CD4-positive, alpha-beta T cell treated with Interleukin-6 at 100 ng/mL for 8 hours (primary cell): ENCODE measurements at places on chromosomes 6 and 20.

- peak; percentile 58 for DNase-seq
Measured at GRCh38 chr6:109491207-109491938, 8.4 kb upstream of the ZBTB24 start.

DNA sequence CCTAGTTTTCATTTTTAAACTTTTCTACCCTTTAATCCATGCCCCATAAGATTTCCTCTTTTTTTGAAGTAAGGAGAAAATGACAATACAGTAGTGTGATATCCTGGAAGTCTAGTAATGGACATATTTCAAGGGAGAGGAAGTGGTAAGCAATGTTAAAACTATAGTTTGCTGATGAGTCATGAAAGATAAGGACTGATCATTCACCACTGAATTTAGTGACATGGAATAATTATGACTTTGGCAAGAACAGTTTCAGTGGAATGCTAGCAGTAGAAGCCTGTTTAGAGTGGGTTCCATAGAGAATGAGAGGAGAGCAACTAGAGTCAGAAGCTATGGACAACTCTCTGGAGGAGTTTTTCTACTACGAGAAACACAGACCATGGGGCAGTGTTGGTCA is 24.9 kb upstream of the SLC2A12 start:
- DNase-seq, result no peak

DNA sequence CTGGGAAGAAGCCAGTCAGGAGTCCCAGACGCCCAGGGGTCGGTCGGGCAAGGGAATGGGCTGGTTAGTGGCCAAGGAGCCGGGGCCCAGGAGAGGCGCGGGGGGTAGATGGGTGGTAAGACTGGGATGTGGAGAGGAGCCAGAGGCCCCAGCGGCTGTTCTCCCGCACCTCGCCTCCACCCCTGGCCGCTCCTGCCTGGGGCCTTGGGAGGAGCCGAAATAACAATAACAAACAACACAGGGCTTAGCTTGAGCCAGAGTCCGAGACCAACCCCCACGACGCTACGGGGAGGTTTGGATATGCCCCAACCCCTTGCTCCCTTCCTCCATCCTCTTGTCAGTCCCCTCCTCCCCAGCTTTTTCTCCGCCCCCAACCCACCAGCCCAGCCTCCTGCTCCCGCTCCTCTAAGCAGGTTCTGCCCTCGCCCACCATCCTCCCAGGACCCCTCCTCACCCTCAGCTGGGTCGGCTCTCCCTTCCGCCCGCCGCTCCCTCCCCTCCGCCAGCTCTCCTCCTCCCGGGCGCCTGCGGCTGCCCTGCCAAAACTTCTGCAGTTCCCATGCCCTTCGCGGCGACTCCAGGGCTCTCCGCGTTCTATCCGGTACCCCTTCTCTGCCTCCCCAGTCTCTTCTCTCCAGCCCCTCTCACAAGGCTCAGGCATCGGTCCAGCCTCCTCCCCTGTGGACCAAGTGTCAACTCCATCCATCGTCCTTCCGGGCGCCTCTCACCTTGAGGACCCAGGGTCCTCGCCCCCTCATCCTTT is 1.1 kb downstream of the RNF39 start:
- no peak for DNase-seq

- DNase-seq, result no peak
Measured at GRCh38 chr6:29295181-29295585, 6.3 kb upstream of the OR14J1 start.

GRCh38 chr20:40630713-40631112 is 58.3 kb downstream of the MAFB start:
- DNase-seq, result no peak

DNA sequence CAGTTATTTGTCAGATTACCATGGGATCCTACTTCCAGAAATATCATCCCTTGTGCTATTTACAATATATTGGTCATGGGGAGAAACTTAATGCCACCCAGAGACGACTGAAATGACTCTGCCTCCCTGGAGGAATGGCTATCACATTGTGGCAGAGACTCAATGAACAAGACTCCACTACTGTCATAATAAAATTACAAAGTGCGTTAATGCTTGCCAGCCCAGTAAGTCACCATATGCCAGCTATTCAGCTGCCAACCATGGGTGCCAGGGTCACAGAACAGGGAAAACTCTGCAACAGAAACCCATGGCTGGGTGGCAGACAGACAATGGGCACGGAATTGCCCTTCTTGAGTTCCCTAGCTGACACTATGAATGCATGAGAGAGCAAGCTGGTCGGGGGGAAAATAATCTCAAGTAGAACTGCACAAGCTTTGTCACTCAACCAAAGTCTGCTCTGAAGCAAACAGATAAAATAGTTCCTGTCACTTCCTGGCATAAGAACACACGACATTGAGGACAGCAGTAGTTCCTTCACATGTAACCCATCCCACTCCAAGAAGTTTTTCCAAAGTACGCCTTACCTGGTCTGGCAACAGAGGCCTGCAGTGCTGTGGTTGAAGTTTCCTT is 32.1 kb downstream of the TP53INP2 start:
- DNase-seq, result no peak

DNA sequence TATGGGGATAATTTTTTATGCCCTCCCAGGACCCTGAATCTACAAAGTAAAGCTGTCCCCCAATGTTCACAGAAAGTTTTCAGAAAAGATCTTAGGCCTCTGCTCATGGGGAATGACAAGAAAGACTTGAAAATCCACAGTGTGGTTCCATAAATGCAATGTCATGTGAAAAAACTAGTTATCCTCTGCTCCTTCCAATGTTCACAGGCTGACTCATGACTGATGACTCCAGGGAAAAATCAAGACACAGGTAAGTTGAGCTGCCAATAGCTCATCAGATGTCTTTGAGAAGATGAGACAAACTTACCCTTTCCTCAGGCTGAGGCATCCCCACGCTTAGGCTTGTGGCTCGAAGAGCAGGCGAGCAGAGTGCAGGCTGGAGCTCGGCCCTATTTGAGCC is 14.8 kb upstream of the BCLAF1 start:
- DNase-seq, result no peak

DNA sequence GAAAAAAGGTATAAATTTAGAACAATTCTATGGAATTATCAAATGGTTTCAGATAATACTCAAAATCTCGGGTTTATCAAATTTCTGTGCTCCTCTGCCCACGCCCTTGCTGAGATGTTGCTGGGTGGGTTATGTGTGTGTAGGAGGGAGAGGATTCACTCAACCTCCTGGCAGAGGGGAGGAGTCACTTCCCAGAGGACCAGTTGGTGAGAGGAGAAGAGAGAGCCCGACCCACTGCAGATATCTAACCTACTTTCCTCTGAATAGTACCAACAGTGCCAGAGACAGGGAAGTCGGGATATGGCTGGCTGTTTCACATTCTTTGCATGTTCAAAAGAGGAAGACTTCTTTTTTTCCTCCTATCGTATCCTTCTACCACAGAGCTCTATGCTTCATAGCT is 187.1 kb upstream of the MAN1A1 start:
- DNase-seq, result no peak

DNA sequence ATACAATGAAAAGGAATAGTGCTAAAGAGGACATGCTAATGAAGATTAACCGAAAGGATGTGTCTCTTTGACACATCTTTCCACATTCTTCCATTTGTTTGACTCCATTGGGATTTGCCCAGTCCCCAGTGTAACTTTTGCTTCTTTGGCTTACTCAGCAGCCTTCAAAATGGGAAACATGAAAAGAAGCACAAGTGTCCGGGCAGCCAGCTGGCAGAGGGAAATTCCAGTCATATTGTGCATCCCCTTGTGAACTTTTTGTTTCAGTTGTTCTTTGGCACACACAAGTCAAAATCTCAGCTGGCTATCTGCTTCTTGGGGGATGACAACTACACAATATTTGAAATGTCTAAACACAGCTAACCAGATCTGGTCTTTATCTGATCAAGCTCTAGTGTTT is 157.4 kb downstream of the OGFRL1 start:
- DNase-seq, result no peak

- DNase-seq, result no peak
Measured at GRCh38 chr6:132931936-132932514, 117.7 kb downstream of the RPS12 start.

GRCh38 chr6:971981-972640 is 279.2 kb upstream of the EXOC2 start:
- no peak for DNase-seq

DNA sequence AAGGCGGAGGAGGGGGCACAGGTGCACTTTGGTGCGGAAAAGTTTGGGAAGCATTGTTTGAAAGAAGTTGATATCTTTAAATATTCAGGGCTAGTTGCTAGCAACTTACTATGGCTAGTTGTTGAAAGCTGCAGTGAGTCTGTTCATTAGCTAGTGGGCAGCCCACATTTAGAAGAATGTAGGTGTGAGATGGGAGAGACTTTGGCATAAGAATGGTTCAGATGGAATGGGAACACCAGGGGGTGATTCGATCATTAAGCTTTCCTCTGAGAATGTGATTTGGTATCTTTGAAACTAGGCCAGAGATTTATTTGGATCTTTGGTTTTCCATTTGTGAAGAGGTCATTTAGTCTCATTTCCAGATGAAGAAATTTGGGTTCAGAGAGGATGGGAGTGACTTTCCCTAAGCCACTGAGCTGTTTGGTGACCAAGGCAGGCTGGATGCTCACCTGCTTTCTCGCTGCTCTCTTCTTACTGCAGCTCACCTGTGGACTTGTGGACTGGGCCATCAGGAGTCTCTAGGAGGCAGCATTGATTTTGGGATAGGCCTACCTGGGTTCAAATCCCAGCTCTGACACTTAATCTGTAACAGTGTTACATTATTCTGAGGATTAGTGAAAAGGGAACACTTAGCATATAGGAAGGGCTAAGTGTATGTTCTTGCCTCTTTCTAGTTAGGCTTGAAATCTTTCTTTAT is 62.9 kb downstream of the CARMIL1 start:
- DNase-seq, result no peak

GRCh38 chr20:38155811-38156210 is 9.3 kb downstream of the TGM2 start:
- DNase-seq, result no peak

- no peak for DNase-seq
Measured at GRCh38 chr6:32151181-32151862, 417 bp downstream of the PRRT1 start.

DNA sequence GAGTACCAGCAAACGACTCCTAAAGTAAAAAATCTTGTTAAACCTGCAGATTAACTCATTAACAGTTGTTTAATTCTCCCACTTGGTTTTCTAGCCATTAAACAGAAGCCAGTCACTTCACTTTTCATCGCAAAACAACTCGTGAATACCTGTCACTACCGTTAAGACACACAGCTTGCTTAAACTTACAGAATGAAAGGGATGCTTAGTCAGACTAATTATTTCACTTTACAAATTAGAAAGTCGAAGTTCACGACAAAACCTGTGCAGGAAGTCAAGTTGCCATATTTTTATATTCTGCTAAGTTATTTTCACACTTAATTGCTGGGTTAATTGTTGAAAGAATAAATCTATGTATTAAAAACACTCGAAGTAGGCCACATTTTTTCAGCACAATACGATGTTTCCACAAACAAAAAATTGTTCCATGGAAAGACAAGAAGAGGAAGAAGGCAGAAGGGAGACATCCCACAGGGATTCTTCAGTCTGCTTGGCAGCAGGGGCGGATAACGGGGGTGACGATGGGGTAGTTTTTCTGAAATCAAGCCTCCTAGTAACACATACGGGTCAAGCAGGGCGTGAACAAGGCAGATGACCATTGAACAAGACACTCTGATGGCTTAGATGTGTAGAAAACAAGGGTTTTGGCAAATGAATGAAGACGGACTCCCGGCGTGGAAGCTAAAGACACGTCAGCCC is 933 bp downstream of the SSR1 start:
- no peak for DNase-seq

- DNase-seq, result no peak
Measured at GRCh38 chr6:22448291-22448711, 121.1 kb upstream of the HDGFL1 start.

- DNase-seq, result no peak
Measured at GRCh38 chr6:18189196-18189595, 34.0 kb downstream of the KDM1B start.

GRCh38 chr6:86380571-86381125 is 556.7 kb upstream of the HTR1E start:
- DNase-seq, result no peak

DNA sequence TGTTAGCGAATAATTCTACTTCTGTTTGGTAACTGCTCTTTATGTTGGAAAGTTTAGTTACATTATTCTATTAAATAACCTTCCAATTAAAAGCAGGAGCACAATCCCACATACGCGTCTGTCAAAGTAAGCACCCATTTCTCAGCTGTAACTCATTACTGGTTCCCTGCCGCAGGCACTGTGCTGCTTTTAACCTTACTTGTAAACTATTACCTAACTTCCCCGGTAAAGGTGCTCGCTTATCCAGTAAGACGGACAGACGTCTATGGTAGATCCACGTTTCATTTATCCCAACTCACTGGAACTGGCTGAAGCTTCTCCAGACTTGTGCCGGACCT is 529 bp upstream of the ENPP4 start:
- DNase-seq, result no peak

DNA sequence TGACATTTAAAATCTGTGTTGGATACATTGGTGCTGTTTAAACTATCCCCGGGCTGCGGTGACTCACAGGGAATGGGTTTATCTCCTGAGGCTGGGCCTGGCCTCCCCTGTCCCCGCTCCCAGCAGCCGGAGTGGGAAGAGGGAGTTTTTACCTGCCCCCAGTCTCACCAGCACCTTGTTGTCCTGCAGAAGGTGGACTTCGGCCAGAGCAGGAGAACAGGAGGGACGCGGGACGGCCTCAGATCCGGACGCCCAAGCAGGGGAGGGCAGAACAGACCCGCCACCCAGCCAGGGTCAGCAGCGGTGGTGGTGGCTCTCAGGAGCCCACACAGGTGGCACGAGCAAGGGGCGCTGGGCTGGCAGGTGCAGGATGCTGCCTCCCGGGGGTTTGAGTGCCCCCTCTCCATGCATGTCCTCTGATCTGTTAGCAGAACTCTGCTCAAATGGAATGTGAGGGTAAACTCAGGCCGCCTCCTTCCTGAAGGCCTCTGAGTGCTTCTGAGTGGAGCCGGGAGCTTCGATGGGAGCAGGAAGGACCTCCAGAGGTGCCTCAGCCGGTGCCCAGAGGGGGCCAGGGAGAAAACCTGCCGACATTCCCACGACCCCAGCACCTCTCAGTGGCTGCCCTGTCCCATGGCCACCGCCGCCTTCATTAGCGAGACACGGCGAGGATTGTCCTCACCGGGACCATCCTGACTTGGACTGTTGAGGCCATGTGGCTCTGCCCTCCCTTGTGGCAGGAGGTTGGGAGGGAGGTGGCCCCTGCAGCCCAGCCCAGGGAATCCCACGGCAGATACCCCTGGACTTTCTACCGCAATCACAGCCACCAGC is 43.4 kb upstream of the MRGBP start:
- no peak for DNase-seq

- no peak for DNase-seq
Measured at GRCh38 chr6:152186840-152187239, 379.4 kb downstream of the ESR1 start.

DNA sequence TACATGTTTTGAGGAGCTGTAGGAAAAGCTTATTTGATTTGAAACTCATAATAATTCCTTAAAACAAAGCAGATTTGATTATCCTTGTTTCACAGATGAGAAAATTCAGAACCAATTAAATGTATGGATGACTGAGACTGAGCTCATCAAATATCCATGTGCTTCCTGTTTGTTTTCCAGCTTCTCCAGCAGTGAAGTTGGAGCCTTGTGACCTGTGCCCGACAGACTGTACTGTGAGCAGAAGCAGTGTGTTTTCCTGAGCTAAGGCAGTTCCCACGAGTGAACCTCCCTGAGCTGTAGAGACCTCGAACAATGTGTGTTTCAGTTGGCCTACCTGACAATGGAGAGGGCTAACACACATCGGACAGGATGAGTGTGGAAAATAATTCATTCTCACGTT is 599.5 kb upstream of the NRSN1 start:
- no peak for DNase-seq

GRCh38 chr6:64691064-64691463 is 1016.0 kb downstream of the EYS start:
- DNase-seq, result no peak
